ENCODE measurements at places on chromosomes 6 and 20. TPM values are rescaled to one million over a fixed set of nuclear protein-coding genes. Genes with fewer than 3 reads are reported as not detected.

DNA sequence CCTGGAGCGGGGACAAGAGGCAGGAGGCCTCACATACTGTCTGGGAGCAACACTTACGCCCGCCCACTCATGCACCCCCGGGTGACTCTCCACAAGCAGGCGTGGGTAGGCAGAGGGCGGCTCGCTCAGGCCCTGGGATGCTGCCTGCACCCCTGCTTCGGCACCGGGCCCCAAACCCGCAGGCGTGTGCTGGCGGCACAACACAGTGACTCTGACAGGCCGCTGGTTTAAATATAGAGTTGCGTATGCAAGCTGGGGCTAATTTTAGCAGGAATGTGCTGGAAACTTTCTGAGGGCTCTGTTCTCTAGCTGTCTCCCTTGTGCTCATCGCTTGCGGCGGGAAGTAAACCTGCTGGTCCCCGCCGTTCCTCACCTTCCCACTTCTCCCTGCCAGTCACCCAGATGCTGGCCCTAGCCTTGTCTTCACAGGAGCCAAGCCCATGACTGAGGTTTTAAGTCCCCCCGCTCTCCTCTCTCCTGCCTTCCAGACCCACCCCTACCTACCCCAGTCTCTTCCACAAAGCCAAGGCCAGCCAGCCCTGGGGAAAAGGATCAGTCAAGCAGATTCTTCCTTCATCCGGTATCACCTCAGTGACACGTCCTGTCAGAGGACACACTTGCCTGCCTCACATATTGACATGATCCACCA, 94.5 kb upstream of the FOXP4 start:
- peaks cover 9% of the 10 kb centered on the region for H3K4me1 ChIP-seq
- peak; percentile 51 for DNase-seq
- H3K27ac ChIP-seq = no peak overlapping the region
- H3K4me3 ChIP-seq = no peak overlapping the region
- H3K36me3 ChIP-seq = no peaks in the 10 kb centered on the region

- H3K27ac ChIP-seq = no peak overlapping the region
- DNase-seq = no peak
- H3K36me3 ChIP-seq = no peaks in the 10 kb centered on the region
These were observed 10.4 kb downstream of the CEP57L1 start for GRCh38 chr6:109105681-109106080.

GRCh38 chr6:19719691-19720128, 117.5 kb upstream of the ID4 start:
- H3K4me1 ChIP-seq = peaks cover 4% of the 10 kb centered on the region
- H3K36me3 ChIP-seq = no peaks in the 10 kb centered on the region
- no peak overlapping the region for H3K27ac ChIP-seq
- no peak for DNase-seq
- H3K4me3 ChIP-seq = no peak overlapping the region

DNA sequence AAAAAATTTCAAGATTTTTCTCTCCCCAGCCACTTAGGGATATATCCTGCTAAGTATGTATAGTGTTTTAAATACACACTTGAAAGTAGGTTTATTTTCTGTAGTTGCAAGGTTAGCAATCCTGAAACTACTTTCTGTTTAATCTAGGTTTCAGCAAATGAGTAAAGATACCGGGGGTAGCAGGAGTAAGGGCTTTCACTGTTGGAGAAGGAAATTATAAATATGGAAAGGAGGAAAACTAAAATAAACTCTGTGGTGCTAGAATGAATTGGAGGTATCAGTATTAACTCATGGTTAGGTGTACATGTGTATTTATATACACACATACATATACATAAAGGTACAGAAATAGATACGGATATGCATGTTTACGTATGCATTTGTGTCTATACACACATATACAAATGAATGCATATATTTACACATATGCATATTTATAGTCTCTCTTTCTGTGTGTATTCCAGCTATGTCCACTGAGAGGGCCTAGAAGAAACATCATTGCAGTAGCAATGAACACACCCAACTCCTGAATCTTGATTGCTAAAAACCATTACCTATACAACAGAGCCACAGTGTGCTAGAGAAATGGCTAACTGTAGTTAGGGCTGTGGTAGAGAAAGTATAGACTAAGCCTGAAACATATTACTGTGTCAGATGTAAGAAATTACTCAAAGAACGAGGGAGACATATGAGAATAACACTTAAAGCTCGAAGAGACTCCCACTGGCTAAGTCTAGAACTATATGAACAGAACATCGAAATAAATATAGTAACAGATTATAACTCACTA, 95.9 kb upstream of the EMILIN3 start:
- H3K4me1 ChIP-seq = no peaks in the 10 kb centered on the region
- H3K27me3 ChIP-seq = no peaks in the 10 kb centered on the region
- H3K27ac ChIP-seq = no peak overlapping the region
- DNase-seq = no peak
- no peaks in the 10 kb centered on the region for H3K36me3 ChIP-seq

- H3K27ac ChIP-seq = no peak overlapping the region
- no peaks in the 10 kb centered on the region for H3K36me3 ChIP-seq
- no peaks in the 10 kb centered on the region for H3K27me3 ChIP-seq
- H3K4me1 ChIP-seq = no peaks in the 10 kb centered on the region
These were observed 48.5 kb upstream of the SSTR4 start for GRCh38 chr20:22986601-22987000.

DNA sequence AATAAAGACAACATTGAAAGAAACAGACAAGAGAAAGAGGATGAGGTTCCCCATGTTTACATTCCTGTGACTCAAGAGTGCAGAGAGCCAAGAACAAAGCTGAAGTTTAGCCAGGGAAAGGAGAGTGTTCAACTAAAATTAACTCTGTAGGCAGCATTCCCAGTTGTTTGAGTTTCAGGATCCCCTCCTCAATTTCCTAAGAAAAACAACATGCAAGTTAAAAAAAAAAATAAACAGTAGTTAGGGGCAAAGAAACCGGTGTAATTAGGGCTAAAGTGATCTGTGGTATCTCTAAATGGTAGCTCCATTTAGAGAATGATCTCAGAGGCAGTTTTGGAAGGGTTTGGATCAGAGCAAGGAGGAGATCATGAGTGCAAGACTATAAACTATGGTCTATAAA, 30.9 kb upstream of the RAB23 start:
- H3K27me3 ChIP-seq = no peaks in the 10 kb centered on the region
- H3K27ac ChIP-seq = no peak overlapping the region
- no peak overlapping the region for H3K4me3 ChIP-seq
- no peaks in the 10 kb centered on the region for H3K36me3 ChIP-seq

GRCh38 chr6:154453329-154453728, 57.2 kb downstream of the CNKSR3 start:
- no peak for DNase-seq
- peaks cover 11% of the 10 kb centered on the region for H3K4me1 ChIP-seq
- H3K4me3 ChIP-seq = no peak overlapping the region
- H3K36me3 ChIP-seq = no peaks in the 10 kb centered on the region
- no peaks in the 10 kb centered on the region for H3K27me3 ChIP-seq

GRCh38 chr20:25039697-25040437, 18.1 kb downstream of the ACSS1 start:
- peaks cover 30% of the 10 kb centered on the region for H3K4me1 ChIP-seq
- no peaks in the 10 kb centered on the region for H3K27me3 ChIP-seq
- H3K27ac ChIP-seq = no peak overlapping the region
- peak; percentile 82 for DNase-seq
- no peak overlapping the region for H3K4me3 ChIP-seq
- no peaks in the 10 kb centered on the region for H3K36me3 ChIP-seq

The GSS gene
- polyA plus RNA-seq = 19.8 TPM

DNA sequence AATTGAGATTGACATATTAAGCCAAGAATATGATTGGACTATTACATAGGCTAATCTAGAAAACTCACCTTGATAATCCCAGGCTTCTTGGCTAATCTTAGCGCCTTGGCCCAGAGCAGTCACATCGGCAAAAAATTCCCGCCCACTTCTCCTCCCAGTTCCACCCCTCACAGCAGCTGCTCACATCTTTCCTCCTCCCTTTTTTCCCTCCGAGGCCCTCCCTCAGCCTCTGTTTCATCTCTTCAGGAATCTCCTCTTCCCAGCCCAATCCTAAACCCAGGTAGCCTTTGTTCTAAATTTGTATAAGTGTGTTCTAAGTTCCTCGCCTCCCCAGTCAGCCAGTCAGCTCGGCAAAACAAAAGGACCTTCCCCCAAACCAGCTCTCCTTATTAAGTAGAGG, 184.3 kb downstream of the PRKN start:
- no peak overlapping the region for H3K27ac ChIP-seq
- H3K27me3 ChIP-seq = no peaks in the 10 kb centered on the region
- no peaks in the 10 kb centered on the region for H3K36me3 ChIP-seq

DNA sequence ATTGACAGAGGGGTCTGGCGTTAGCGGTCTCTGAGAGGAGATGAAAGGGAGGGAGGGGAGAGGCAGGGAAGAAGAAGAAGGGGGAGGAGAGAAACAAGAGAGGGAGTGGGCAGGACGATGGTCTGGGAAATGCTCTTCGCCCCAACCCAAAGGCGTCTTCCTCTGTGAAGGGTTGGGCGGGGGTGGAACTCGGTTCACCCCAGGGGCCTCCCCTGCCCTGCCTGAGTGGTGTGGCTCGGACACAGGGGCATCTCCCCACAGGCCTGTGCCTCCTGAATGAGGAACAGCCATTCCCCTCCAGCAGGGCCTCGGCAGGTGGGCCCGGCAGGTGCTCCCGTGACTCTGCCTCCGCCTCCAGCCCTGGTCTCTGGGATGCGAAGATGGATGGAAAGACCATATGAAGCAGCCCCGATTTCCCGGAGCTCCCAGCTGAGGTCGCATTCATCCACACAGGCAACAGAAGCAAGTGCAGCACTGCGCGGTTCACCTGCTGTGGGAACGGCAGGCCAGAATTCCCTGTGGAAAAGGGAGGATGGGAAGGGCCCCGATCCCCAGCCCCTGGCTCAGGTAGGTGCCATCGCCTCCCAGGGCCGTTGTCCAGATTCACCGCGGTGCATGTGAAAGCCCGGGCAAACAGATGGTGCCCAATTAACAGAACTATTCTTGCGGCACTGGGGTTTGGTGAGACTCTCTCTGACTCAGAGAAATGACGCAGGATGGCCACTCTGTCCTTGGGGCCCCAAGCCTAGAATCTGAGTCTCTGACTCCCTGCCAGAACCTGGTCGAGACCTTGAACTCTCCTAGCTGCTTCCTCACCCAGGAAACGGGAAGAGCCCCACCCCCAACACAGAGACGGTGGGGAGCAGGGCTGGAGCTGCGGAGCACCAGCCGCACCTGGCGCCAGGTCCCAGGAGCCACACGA, 29.4 kb upstream of the RPS6KA2 start:
- peak; percentile 87 for DNase-seq
- H3K27me3 ChIP-seq = no peaks in the 10 kb centered on the region
- H3K4me1 ChIP-seq = peaks cover 6% of the 10 kb centered on the region
- no peak overlapping the region for H3K4me3 ChIP-seq

Measured in ovary (tissue), 10 donors.